IPS DF 19.7 (cell line): ENCODE measurements at places on chromosomes 16 and 17.

DNA sequence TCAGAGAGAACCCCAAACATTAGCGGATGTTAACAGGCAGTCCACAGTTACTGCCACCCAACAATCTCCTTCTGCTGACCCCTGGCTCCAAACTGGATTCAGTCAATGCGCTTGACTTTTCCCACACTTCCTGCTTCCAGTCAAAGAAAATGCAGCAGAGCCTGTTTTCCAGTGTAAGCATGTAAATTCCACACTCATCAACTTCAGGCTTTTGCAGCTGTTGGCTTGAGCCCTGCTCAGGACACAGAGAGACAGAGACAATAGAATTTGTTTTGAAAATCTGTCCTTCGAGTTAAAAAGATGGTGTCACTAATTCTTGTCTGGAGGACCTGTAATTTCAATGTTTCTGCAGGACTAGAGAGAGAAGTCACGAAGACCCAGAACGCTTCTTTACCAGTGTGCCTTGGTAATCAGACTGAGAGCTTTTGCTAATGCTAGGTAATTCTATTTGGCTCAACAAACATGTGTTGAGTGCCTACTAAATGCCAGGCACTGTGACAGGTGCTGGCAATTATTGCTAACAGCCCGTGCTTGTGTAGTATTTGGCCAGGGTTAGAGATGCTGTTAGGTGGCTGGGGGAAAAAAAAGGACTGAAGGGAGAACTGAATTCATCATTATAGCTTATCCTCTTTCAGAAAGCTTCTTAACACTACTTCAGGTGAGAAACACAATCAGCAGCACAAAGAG is 32.5 kb downstream of the HOXB1 start:
- DNase-seq: no peak

GRCh38 chr17:4947010-4947410 is 1.3 kb downstream of the PFN1 start:
- DNase-seq: no peak

GRCh38 chr16:81480606-81481206 is 36.1 kb downstream of the CMIP start:
- no peak for DNase-seq

DNA sequence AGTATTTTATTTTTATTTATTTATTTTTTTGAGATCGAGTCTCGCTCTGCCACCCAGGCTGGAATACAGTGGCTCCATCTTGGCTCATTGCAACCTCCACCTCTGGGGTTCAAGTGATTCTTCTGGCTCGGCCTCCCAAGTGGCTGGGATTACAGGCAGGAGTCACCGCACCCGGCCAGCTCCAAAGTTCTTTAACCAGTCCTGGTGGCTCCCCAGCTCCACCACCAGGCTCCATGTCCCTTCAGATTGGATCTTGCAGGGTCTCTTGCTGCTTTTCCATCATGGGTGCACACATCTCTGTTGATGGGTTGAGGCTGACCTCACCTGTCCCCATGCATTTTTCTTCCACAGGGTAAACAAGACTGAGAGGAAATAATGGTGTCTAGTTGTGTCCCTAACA is 8.4 kb upstream of the USP36 start:
- no peak for DNase-seq

DNA sequence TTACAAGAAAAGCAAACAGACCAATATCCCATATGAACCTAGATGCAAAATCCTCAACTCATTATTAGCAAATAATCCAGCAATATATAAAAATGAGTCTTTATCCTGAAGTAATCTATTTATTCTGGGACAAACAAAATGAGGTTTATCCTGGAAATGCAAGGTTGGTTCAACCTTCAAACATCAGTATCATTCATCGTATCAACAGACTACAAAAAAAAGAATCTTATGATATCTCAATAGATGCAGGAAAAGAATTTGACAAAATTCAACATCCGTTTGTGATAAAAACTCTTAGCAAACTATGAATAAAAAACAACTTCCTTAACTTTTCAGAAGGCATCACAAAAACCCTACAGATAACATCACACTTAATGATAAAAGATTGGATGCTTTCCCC is 18.4 kb upstream of the BAIAP2 start:
- DNase-seq: no peak

GRCh38 chr16:4944333-4945281 is 7.7 kb upstream of the PPL start:
- no peak for DNase-seq

DNA sequence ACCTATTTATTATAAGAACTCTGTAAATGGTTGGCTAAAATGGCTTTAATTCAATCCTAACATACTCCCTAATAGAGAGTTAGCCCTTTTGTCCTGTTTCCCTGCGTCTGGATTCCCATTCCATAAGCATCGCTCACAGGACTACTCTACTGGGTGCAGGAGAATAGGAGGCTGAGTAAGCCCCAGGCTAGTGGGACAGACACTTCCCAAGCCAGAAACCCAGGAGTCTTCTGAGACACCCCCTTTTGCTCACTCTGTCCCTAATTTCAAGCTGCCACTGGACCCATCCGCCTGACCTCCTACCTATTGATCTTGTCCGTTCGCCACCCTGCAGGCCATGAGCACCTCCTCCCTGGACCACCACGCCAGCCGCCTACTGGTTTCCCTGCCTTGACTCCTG is 16.7 kb upstream of the TOB1 start:
- DNase-seq: no peak

- DNase-seq: no peak
Observed at GRCh38 chr16:88691924-88692560, 5.7 kb upstream of the SNAI3 start.

DNA sequence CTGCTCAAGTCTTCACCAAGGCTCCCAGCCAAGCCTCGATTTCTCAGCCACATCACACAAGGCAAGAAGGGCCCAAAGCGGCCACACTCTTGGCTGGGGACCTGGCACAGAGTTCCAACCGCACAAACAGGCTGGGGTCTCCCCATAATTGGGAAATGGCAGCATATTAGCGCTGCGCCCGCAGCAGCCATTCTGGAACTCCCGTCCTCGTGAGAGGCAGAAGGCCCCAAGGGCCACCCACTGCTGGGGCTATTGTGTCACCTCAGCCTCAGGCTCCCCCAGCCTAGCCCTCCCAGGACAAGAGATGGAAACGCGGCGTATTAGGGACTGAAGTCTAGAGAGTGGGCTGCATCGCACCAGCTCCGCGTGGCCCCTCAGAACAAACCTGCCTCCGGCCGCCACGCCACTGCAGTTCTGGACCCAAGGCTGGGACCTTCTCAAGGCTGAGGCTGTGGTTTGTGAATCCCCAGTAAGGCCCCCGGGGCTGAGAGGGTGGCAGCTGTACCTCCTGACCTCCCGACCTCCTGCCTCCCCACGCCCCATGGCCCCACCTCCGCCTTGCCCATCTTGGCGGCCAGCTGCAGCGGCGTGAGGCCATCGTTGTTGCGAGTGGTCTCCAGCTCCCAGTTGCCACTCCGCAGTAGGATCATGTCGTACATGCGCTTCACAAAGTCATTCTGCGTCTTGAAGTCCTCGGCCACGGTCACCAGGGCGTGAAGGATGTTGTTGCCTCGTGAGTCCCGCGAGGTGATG is 25.3 kb downstream of the TRPV3 start:
- DNase-seq: no peak

- DNase-seq: no peak
Observed at GRCh38 chr16:12639044-12639443, 164.6 kb downstream of the CPPED1 start.

- no peak for DNase-seq
Observed at GRCh38 chr17:21005367-21005766, 37.4 kb downstream of the USP22 start.

DNA sequence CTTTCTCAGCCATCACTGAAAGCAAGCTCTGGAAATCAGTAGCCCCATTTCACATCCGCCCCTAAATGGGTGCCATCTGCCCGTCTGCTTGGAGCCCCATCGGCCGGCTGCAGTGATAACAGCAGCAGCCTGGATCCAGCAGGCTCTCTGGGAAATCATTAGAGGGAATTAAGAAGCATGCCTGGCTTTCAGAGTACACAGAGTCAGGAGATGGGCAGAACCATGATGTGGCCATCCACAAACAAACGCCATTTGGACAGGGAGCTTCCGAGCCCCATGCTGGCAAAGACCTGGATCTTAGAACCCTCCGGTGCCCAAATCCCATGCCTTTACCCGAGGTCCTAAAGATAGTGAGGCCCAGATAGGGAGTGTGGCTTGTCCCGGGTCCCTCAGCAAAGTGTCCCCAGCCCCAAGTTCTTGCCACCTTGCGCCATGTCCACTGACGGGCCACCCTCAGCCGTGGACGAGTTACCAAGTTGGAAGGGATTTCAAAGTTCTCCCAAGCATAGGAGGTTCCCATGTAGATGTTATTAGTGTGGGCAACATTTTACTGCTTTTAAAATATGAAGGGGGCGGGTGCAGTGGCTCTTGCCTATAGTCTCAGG is 1.0 kb upstream of the LITAF start:
- DNase-seq: no peak

- DNase-seq: no peak
Observed at GRCh38 chr17:54900457-54901229, at the start of gene TOM1L1. Gene TOM1L1, plus strand, starts transcription at chr17:54900852. Its CDS starts 14 bp downstream, at chr17:54900866.

DNA sequence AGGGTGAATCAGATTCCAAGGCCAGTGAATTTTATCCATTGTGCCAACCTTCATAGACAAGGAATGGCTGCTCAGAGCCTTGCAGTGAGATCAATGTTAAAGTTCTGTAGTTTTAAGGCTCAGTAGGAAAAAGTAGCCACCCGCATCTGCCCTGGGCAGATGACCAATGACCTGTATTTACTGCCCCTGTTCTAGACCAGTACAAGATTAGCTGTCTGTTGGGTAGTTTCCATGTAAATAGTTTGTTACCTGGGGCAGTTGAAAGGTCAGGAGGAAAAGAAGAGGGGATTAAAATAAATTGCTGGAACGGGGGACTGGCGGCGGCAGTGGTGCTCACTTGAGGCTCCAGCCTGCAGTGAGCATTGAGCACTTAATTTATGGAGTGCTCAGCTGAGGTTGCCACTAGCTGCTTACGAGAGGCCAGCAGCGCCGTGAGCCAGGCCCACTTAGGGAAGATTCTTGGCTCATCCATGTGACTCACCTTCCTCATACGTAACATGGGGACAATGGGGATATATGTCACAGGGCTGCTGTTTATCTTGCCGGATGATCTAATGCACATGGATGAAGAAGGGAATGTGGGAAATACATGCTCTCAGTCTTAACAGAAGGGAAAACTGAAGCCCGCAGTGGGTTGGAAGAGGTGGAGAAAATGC is 10.7 kb upstream of the NOS2 start:
- no peak for DNase-seq

DNA sequence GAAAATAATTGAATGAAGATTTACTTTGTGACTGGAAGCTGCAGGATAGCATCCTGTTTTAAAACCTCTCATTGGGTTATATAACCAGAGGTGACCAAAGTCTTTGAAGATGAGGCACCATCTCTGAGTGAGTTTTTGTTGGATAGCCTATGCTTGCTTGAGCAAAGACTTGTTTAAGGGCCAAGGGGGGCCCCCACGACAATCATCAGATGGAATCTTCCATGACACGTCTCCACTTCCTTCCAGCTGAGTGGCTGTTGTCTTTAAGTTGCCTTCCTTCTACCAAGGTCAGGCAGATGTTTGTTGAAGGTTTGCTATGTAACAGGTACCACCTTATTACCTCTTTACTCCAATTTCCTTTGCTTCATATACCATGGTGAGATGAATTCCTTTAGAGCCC is 188.8 kb downstream of the PRKCA start:
- no peak for DNase-seq

DNA sequence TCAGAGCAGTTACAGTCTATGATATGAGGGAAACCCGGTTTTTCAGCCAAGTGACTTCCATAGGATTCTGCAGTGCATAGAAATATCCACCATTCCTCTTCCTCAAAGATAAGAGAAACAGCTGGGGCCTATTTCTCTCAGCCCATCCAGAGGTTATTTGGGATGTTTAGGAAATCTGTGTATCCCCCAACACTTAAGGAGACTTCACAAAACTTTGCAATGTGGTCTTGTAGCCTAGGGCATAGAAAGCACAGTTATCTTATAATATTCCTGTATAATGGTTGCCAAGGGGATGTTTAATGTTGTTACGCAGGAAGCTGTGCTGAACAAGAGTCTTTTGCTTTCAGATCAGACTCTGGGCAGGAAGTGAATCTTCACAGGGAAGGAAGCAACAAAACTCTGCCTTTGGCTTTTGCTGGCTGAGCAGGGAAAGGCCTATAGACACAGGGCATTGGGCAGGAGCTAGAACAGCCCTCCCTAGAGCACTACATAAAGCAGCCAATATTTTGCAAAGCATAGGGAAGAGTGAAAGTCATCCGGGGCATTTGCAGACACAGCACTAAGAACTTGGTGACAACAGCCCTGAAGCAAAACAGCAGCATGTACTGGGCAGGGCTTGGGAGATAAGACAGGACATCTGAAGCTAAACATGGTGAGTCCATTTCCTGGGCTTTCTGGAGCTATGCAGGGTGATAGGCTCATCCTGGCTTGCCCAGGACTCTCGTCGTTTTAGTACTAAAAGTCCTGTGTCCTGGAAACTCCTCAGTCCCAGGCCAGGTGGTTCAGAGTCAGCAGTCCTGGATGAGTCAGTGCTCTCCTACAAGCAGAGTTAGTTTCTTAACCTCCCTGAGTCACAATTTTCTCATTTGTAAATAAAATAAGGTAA is 18.7 kb upstream of the BEAN1 start:
- DNase-seq: no peak

GRCh38 chr17:82242977-82243647 is 14.3 kb downstream of the SLC16A3 start:
- no peak for DNase-seq

- no peak for DNase-seq
Observed at GRCh38 chr16:12899529-12900143, 1.8 kb upstream of the SHISA9 start.

GRCh38 chr17:3870871-3871306 is 22.0 kb downstream of the CAMKK1 start:
- DNase-seq: no peak

DNA sequence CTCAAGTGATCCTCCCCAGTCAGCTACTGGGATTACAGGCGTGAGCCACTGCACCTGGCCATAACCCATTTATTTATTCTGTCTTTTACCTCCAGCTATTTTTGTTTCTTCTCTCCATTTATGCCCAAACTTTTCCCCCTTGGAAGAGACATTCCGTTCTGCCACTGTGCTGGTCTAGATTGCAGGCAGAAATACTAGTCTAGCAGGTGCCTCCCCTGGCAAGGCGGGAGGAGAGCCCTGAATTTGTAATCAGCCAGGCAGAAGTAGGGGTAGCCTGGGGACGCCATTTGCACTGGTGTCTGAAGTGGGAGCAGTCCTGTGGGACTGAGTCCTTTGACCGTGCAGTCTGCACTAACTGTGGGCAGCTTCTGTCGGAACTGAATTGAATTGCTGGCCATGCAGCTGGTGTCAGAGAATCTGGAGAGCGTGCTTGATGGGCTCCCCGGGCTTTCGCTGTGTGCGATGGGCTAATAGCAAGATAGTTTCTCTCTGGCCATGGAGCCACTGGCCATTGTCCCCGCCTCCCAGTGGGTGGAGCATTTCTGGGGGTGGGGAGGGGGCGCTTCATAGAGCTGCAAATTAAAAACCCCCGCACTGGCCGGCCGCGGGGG is 31.5 kb upstream of the LITAF start:
- DNase-seq: no peak

DNA sequence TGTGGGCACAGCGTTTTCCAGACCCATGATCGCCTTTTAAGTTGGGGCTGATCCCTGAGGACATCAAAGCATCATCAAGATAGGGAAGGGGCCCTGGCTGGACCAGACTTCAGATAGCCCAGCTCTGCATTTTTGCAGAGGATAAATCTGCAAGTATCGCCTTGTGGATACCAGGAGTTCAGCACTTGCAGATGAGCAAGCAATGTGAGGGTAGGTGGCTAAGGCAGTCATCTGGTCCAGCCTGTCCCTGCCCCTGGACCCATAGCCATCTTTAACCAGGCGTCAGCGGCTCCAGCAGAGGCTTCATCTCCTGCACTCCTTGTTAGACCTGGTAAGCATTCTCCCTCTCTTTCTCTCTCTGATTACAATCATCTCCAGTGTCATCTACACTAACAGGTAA is 9.0 kb upstream of the MRPS23 start:
- DNase-seq: no peak

- DNase-seq: no peak
Observed at GRCh38 chr16:59205403-59205802, 471.3 kb upstream of the GOT2 start.
